Natural killer cell treated with Interleukin-12 subunit alpha and Interleukin-12 subunit beta and Interleukin-15 and Interleukin-18, amount 100 ng/mL, for 72 hours (primary cell): ENCODE measurements at places on chromosomes 12 and 14. TPM values are rescaled to one million over a fixed set of nuclear protein-coding genes. Genes with fewer than 3 reads are reported as not detected.

DNA sequence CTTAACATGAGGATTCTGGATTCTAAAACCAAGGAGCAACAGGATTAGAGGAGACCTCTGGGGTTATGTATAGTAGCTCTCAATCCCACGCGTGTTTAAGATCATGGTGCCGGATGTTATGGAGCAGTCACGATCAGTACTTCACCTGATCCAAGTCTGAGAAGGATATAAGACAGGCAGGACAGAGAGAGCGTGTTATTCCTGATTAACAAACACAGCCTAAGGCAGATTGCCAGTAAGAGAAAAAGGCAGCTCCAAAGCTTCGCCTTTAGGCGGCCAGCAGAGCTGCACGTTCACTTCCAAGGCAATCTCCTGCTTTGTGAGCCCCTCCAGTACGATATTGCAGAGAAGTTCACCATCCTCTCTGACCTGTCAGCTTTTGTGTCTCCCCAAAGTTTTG lies 5.5 kb downstream of the SETD3 start:
- H3K4me3 ChIP-seq: no peak overlapping the region
- H3K4me1 ChIP-seq: peaks cover 48% of the 10 kb centered on the region
- H3K27ac ChIP-seq: no peak overlapping the region

DNA sequence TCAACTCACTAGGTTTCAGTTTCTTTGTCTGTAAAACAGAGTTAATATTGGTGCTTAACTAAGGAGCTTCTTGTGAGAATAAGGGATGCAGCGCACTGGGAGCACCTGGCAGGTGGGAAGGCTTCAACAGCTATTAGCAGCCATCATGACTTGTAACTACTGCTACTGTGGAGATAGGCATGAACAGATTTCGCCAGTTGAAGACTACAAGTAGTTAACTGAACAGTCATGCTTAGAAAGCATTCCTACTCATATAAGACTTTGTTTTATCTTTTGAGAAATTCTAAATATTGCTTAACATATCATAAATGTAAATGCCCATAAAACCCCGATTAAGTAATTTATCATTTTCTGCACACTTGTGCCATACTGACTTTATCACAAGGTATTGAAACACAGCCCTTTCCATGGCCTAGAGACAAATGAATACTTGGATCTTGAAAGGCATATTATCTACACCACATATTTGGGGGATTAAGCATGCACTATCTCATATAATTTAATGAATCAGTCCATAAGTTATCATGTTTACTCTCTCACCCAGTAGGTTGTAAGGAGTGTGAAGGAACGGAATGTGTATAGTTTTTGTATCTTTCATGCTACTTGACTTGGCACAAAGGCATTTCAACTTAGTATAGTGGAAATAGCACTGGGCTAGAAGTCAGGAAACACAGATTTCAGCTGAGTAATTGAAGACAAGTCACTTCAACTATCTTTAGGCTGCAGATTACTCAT lies 16.1 kb downstream of the NTN4 start:
- no peaks in the 10 kb centered on the region for H3K4me1 ChIP-seq
- peaks cover 4% of the 10 kb centered on the region for H3K36me3 ChIP-seq
- no peak overlapping the region for H3K27ac ChIP-seq
- no peak for DNase-seq

GRCh38 chr12:124543590-124544310 lies 23.7 kb downstream of the NCOR2 start:
- peaks cover 30% of the 10 kb centered on the region for H3K4me1 ChIP-seq
- no peaks in the 10 kb centered on the region for H3K36me3 ChIP-seq
- DNase-seq: no peak
- no peak overlapping the region for H3K27ac ChIP-seq
- no peaks in the 10 kb centered on the region for H3K27me3 ChIP-seq

RNFT2 gene
- 17.2 TPM for total RNA-seq

DNA sequence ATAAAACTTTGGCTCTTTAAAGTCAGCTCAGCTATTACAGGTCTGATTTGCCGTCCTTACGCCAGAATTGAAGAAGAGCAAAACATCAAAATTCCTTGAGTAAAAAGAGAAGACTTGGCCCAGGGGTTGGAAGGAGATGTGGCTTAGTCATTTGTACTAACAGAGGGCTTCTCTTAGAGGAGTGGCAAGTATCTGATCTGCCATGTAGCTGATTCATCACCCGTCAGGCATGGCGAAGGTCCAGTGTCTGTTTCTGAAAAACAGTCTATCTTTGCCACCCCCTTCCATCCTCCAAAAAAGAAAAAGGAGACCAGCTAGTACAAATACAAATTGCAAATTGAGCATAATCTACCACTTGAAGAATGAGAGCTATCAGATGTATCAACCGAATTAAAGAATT lies 91.9 kb downstream of the RAD52 start:
- no peak overlapping the region for H3K4me3 ChIP-seq
- H3K4me1 ChIP-seq: peaks cover 2% of the 10 kb centered on the region
- peaks cover 16% of the 10 kb centered on the region for H3K36me3 ChIP-seq
- no peak overlapping the region for H3K27ac ChIP-seq
- DNase-seq: no peak
